ENCODE measurements at places on chromosomes 4 and X. TPM values are rescaled to one million over a fixed set of nuclear protein-coding genes. Genes with fewer than 3 reads are reported as not detected.

PDZD4 gene
- total RNA-seq, result 16.6 TPM

STOX2 gene
- not detected for total RNA-seq

DNA sequence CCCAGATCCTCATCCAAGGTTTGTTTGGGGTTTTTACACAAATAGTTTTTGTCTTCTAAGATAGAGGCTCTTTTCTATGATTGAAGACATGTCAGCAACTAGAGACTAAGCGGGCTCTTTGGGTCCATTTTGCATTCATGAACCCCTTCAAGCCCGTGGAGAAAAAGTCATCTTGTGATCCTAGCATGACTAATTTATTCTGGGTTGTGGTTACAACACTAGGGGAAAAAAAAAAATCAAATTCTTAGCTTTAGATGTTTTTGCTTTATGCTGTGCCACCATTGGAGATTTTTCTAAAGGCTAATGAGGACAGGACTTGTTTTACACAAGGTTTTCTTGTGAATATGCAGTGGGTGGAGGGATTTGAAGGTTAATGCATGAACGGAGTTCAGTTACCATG is 440.0 kb downstream of the PCDH7 start:
- no peak overlapping the region for H3K27ac ChIP-seq
- H3K36me3 ChIP-seq, result no peaks in the 10 kb centered on the region
- DNase-seq, result no peak
- H3K4me3 ChIP-seq, result no peak overlapping the region
- no peaks in the 10 kb centered on the region for H3K27me3 ChIP-seq

GRCh38 chr4:29336861-29337260 is 1383.3 kb upstream of the PCDH7 start:
- H3K4me3 ChIP-seq, result no peak overlapping the region
- H3K4me1 ChIP-seq, result no peaks in the 10 kb centered on the region
- no peak overlapping the region for H3K27ac ChIP-seq
- H3K27me3 ChIP-seq, result no peaks in the 10 kb centered on the region
- DNase-seq, result no peak

DNA sequence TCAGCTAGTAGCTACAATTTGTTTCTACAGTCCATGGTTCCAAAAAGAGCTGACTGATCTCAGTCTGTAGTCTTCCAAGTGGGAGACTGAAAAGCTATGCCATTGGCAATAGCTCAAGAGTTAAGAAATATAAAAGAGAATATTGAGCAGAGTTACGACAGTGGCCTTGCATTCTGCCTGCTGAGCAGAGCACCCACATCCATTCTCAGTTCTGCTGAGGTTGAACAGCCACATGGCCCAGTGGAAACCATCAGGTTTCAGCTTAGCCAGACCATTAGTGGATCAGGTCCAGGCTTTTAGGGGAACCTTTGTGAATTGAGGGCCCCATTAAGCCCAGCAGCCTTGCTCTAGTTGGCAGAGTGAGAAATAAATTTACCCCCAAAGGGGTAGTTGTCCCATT is 28.1 kb downstream of the ZNF81 start:
- no peak for DNase-seq
- H3K27me3 ChIP-seq, result no peaks in the 10 kb centered on the region
- H3K27ac ChIP-seq, result no peak overlapping the region
- H3K36me3 ChIP-seq, result peaks cover 6% of the 10 kb centered on the region
- no peak overlapping the region for H3K4me3 ChIP-seq

DNA sequence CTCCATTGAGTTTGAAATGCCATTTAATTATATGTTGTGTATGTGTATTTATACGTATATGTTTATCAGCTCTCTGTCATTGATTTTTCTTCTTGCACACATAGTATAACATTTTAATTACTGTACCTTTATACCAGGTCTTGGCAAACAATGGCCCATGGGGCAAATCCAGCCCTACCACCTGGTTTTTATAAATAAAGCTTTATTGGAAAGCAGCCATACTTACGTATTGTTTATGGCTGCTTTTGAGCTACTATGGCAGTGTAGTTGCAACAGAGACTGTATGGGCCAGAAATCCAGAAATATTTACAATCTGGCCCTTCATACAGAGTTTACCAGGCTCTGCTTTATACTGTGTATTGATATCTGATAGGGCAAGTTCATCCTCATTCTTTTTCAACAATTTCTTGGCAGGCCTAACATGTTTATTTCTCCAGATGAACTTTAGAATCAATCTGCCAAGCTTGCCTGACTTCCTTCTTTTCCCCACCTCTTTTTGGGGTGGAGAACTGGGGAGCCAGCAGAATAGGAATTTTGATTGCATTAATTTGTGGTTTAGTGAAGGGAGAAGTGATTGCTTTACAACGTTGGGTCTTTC is 15.8 kb downstream of the DCUN1D4 start:
- H3K4me1 ChIP-seq, result no peaks in the 10 kb centered on the region
- H3K4me3 ChIP-seq, result no peak overlapping the region
- H3K27me3 ChIP-seq, result no peaks in the 10 kb centered on the region
- H3K27ac ChIP-seq, result no peak overlapping the region

- no peaks in the 10 kb centered on the region for H3K36me3 ChIP-seq
- H3K27ac ChIP-seq, result no peak overlapping the region
- H3K4me1 ChIP-seq, result no peaks in the 10 kb centered on the region
These were observed 466.3 kb downstream of the NAF1 start for GRCh38 chr4:162700358-162700757.

Measured in T-cell (primary cell).